ENCODE measurements at places on chromosomes 7 and 10.

- DNase-seq = no peak
Observed at GRCh38 chr7:109950821-109951564, 1139.9 kb upstream of the LRRN3 start.

DNA sequence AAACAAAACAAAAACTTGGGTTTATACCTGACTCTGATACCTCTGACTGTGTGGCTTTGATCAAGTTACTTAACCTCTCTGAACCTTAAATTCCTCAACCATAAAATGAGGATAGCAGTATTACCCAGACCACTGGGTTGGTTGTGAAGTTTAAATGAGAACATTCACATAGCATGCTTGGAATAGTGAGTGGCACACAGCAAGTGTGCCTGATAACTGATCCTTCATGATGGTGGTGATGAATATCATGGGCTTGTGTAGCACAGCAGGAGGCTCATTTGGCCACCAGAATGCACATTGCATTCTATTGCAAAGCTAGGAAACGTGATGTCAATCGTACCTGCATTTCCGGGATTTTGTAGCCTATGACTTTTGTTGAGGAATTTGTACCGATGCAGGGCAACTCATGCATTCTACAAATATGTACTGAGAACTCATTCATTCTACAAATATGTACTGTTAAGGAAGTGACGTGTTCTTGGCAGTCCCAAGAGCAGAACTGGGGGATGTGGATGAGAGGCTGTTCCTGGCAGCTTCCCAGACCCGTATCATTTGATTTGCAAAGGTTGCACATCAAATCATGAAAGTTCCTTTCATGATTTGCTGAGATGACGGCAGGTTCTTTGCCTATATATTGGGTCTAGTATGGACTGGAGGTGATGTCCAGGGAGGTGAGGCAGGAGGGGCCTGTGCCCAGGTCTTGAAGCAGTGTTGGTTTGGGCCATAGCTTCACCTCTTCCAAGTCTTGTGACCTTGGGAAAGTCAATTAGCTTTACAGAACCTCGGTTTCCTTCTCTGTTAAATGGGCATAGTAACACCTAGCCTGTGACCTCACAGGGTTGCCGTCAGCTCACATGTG is 94.6 kb upstream of the SMNDC1 start:
- DNase-seq = no peak

GRCh38 chr7:129803546-129804081 is 149.1 kb downstream of the UBE2H start:
- DNase-seq = no peak

DNA sequence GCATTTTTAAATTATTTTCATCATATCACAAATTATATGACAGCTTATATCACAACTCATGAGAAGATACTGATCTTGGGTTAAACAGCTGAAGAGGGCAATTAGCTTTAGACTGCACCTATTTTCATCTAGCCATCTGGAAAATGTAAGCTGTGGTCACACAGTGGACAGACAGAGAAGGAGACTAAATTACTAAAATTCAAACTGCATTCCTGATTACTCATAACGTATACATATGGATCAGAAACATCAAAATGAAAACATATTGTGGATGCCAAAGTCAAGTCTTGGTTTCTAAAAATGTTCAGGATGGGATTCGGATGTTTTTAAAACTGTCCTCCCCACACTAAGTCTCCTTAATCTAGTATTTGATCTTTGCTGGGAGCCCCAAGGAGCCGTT is 6.6 kb downstream of the BBIP1 start:
- DNase-seq = no peak

DNA sequence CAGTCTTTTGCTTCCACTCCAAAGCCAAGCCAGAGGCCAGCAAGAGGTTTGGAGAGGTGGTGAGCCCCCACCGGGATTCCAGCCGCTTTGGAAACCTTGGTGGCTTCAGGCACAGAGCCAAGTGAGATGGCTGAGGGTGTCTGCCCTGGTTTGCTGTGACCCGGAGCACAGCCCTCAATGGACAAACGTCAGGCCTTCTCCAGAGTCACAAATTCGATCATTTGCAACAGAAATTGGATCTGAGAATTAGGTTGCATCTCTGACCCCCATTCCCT is 885 bp upstream of the NKX1-2 start:
- DNase-seq = no peak

DNA sequence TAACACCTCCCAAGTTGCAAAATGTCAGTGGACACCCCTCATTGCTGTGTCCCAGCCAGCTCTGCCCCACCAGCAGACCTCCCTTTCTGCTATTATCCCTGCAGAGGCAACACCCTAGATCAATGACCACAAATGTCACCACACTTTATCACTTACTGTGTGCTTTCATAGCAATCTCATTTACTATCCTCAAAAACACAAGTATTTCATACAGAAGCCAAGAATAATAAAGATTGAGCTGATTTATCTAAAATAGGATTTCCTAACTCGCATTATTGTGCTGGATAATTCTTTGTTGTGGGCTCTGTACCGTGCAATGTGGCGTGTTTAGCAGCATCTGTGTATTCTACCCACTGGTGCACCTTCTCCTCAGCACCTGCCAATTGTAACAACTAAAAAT is 13.2 kb upstream of the ABCB5 start:
- DNase-seq = no peak

GRCh38 chr10:110843031-110843430 is 28.7 kb upstream of the PDCD4 start:
- DNase-seq = peak; percentile 47

DNA sequence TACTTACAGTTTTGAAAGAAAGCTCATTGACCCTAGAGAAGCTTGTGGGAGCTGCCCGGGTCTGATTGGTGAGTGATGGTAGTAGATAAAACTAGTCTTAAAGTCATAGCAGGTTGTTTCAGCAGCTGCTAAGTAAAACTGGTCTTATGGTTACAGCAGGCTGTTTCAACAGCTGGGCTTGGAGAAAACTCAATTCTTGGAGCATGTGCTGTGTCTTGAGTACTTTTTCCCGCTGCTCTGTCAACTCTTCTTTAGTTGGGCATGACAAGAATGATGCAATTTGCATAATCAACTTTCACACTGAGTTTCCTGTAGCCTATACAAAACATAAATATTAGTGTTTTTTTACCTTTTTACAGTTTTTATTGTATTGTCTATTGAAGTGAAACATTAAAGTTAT is 707.9 kb downstream of the AUTS2 start:
- no peak for DNase-seq

DNA sequence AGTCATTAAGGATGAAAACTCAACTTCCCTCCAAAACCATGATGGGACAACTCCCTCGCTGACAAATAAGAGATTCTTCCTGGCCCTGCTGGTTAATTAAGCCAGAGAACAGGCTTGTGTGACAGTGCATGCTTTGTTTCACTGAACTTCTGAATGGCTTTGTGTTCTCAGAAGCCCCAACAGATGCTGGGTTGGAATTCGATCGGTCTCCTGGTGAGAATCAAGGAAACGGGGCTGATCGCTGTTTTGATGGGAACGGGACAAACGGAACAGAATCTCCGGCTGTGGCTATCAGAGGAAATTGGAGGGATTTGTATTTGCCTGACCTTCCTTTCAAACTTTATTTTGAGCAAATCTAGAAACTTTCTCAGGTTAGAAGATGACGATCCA is 145.0 kb downstream of the RNF216 start:
- DNase-seq = no peak

Data from stimulated activated CD4-positive, alpha-beta T cell treated with anti-CD3 and anti-CD28 coated beads, Interleukin-1b, Interleukin-23, amount 100 ng/mL, for 48 hours (primary cell).